ENCODE measurements at places on chromosomes 7 and 10.

DNA sequence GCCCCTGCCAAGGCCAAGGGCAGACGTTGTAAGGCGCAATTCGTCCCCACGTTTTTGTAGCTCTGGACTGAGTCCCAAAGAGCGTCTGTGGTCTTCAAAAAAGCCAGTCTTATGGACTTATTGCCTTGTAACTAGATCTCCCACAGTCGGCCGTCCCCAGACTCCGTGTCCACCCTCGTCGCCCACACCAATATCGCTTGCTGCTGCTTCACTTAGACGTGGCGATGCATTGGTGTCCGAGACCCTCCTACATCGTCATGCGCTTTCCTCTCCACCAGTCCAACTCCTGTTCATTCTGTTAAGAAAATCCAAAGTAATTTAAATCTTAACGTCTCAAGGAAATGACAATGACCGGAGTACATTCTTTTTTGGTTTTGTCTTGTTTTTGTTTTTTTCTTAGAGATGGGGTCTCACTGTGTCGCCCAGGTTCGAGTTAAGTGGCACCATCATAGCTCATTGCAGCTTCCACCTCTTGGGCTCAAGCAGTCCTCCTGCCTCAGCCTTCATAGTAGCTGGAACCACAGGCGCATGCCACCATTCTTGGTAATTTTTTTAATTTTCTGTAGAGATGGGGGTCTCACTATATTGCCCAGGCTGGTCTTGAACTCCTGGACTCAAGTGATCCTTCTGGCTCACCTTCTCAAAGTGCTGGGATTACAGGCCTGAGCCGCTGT is 851 bp downstream of the KIFBP start:
- DNase-seq, result no peak

GRCh38 chr7:18535810-18536415 is 40.4 kb downstream of the HDAC9 start:
- no peak for DNase-seq

- DNase-seq, result no peak
Observed at GRCh38 chr7:120180221-120180620, 92.8 kb upstream of the KCND2 start.

DNA sequence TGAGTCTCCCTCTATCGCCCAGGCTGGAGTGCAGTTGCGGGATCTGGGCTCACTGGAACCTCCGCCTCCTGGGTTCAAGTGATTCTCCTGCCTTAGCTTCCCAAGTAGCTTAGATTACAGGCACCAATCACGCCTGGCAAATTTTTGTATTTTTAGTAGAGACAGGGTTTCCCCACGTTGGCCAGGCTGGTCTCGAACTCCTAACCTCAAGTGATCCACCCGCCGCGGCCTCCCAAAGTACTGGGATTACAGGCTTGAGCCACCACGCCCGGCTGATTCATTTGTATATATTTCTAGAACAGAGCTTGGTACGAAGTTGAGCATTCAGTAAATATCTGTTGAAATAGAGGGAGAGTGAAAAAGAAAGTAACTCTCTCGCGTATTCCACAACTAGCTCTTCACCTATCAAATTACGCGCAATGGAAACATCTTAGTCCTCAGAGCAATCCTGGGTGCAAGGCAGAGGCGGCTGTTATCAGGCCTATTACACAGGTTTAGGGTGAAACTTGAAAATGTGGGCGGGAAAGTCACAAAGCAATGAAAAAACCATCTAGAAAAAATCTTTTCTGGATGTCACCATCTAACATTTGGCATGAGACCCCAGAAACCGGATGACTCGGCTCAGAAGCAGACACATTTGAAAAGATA is 707 bp upstream of the GHITM start:
- peak; percentile 65 for DNase-seq

- DNase-seq, result no peak
Observed at GRCh38 chr7:42625421-42625820, 286.4 kb downstream of the C7orf25 start.

DNA sequence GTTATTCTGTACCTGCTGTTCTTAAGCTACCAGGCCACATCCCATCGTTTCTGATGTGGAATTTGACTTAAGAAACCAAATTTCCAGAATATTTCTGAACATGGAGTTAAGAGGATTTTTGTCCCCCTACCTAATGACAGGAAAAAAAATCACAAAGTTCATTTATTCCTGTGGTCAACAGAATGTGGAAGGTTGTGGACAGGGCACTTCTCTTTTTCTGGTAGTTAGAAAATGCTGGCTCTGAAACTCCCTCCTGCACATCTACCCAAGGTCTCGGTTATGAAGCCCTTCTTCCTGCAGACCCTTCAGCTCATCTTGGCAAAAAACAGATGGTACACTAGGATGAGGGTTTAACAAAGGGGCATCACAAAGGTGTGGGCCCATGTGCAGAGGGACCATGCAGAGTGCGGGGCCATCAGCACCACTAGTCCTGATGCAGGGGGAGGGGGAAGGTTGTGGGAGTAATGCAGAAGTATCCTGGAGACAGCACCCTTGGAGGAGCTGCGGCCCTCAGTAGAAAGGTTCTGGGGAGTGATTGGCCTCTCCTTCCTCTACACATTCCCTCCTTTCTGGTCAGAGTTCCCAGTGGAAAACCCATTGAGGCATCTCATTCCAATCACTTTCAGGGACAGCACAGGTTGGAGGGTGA is 9.8 kb downstream of the ALOX5 start:
- no peak for DNase-seq

DNA sequence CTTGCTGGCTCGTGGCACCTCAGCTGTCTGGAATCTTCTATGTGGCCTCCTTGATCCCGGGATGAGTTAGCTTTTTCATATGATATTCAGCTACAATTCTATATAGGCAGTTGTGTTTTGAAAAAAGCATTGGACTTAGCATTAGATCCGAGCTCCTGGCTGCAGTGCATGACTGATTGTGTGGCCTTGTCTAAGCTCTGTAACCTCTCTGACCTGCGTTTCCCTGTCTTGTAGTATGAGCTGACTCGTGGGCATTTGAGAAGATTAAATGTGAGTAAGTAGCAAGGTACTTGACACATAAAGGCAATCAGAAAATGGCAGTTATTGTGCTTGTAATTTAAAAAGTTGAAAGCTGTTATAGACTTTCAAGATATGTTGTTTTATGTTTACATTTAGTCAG is 85.9 kb downstream of the CCNY start:
- no peak for DNase-seq

DNA sequence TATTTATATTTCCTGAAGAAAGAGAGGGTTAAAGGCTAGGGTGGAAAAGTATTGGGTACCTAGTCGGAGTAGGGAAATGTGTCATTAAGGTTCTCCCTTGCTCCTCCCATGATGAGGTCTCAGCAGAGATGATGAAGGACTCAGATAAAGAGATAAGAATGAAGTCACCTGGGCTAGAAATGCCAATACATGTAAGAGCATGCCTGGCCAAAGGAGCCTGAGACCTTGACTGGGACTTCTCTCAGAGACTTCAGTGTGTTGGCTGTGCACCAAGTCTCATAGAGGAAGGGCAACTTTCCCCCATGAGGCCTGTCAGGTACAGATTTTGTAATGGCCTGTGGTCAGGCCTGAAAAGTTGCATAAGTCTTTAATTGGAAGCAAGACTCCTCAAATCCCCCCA is 361.0 kb upstream of the CDC14C start:
- no peak for DNase-seq

DNA sequence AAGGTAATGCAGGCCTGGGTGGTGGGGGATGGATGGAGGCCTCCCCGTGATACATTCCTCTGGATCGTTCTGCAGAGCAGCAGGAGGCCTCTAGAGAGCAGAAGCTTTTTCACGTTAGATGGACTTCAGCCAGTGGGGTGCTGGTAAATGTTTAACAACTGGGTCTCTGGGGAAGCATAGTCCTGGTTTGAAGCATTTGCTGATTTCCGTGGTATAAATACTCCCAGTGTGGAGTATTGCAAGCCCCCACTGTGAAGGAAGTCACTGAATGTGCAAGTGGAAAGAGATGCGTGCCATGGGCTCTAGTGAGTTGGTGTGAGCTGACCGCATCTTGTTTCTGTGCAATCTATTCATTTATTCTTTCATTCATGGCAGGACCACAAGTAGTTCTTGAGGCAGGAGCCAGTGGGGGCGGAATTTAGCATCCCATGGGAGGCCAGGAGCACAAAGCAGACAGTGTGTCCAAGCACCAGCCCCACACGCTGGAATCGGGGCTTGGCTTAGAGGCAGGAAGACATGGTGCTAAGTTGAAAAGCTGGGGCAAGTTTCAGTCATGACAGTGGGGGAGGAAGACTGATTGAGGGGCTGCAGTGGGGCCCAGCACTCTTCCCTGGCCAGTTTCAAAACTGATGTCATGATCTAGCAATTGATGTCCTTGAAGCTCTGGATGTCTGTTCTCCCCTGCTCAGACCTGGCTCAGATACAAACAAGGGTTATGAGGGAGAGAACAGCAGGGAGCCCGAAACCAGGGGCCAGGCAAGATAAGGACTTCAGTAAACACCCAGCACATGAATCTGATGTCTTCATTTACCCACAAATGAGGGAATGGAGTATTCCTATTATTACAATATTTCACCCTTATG is 280.9 kb upstream of the LYZL1 start:
- no peak for DNase-seq

- DNase-seq, result peak; percentile 23
Observed at GRCh38 chr7:138097064-138097741, 20.9 kb downstream of the AKR1D1 start.

DNA sequence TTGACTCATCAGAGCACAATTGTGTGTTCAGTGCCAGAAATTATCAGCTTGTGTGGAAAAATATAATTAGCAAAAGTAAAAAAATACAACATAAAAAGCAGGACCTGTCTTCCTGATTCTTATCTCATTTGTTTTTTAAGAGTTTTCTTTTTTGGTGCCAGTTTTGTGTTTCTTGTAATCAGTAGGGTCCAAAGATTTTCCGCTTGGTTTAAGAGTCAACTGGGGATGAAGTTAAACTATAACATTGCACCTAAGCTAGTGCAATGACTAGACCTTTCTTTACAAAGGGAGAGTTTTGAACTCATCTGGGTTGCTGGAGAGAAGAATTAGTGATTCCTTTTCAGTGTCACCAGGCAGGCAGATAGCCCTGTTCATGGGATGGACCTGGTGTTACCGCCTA is 113.4 kb downstream of the PLPP4 start:
- DNase-seq, result no peak

GRCh38 chr7:44347546-44348114 is 22.2 kb upstream of the CAMK2B start:
- DNase-seq, result no peak

GRCh38 chr10:125557311-125557710 is 125.7 kb downstream of the TEX36 start:
- no peak for DNase-seq

DNA sequence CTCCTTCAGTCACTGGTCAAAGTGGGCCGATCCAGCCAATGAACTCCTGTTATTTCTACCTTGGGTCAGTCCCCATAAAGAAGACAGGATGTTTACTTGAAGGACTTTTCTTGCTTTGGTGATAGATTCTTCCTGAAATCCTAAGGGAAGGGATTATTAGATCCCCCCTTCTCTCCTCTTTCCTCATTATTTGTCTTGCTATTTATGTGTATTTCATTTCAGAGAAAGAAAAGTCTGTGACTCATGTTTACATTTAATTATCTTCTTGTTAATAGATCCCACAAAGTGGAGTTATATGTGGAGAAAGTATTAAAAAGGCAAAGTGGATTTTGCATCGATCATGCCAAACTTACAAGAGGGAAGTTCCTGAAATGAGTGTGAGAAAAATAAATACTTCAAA is 341.5 kb downstream of the PHTF2 start:
- DNase-seq, result no peak

DNA sequence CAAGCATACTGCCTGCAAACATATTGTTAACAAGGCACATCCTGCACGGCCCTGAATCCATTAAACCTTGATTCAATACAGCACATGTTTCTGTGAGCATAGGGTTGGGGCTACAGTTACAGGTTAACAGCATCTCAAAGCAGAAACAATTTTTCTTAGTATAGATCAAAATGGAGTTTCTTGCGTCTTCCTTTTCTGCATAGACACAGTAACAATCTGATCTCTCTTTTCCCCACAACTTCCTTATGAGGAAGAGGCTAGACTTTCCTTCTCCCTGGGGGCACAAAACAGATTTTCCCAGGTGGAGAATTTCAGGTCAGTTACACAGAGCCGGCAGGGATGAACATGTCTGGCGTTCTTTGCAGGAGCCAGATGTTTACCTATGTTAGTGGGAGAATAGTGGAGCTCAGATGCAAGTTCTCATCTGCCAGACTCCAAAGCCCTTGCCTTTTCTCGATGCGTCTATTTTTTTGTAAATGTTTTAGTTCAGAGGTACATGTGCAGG is 37.5 kb upstream of the PFKFB3 start:
- DNase-seq, result no peak

DNA sequence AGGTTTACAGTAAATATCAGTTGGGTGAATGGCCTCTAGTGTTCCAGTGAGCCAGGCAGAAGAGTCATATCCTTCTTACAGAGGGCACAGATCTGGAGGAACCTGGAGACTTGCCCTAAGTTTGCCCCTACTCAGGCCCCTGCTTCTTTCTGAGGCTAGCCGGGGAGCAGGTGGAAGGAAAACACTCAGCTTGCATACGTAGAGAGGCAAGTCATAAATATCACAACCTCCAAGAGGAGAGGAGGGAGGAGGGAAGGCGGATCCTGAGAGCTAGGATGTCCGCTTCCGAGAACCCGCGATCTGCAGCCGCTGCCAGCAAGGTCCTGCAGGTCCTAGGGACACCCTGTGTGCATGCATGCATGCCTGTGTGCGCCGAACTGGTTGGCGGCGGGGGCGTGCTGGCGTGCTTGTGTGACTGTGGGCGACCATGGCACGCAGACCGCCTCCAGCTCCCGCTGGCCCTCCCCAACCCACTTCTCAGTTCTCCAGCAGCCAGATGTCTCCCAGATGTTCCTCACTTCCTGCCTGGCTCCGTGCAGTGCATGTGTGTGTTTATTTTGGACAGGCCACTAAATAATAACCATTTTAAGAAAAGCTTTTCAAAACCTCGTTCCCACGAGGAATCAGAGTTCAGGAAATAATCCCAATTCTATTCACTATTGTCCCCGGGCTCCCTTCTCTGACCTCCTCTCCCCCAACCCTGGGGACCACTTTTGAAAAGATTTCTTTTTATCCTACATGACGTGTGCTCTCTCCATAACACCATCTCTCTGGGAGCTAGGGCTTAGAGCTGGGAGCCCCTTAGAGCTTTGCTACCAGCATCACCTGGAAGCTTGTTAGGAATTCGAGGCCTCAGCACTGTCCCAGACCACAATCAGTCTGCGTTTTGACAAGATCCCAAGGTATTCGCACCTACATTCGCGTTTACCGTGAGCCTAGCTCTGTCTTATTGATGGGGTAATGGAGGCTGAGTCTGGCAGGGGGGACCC is 32.4 kb downstream of the UNC5B start:
- no peak for DNase-seq

GRCh38 chr10:71396084-71396710 is 523 bp upstream of the CDH23 start:
- no peak for DNase-seq

- DNase-seq, result no peak
Observed at GRCh38 chr10:110268442-110268841, 36.3 kb downstream of the SMNDC1 start.

Data from colonic mucosa (tissue), 4 donors.